ENCODE measurements at places on chromosomes 2 and 18.

GRCh38 chr2:215760557-215760956 lies 252.8 kb downstream of the MREG start:
- DNase-seq, result no peak

GRCh38 chr2:41197781-41198180 lies 745.9 kb upstream of the SLC8A1 start:
- DNase-seq, result no peak

DNA sequence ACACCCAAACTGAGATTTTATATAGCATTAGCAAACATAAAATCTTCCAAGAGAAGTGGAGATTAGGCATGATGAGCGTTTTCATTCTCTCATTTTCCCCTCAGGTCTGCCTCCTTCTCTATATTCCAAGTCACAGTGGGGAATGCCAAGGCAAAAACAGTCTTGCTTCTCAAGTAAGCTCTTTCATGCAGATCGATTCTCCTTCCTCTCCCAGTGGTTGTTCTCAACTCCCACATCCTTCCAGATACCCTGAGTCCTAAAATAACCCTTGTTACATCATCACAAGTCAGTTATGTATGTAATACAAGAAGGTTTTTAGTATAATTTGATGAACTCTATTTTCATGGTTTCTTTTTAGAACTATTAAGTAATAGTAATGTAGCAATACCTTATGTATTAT lies 150.6 kb downstream of the TXNL1 start:
- no peak for DNase-seq

DNA sequence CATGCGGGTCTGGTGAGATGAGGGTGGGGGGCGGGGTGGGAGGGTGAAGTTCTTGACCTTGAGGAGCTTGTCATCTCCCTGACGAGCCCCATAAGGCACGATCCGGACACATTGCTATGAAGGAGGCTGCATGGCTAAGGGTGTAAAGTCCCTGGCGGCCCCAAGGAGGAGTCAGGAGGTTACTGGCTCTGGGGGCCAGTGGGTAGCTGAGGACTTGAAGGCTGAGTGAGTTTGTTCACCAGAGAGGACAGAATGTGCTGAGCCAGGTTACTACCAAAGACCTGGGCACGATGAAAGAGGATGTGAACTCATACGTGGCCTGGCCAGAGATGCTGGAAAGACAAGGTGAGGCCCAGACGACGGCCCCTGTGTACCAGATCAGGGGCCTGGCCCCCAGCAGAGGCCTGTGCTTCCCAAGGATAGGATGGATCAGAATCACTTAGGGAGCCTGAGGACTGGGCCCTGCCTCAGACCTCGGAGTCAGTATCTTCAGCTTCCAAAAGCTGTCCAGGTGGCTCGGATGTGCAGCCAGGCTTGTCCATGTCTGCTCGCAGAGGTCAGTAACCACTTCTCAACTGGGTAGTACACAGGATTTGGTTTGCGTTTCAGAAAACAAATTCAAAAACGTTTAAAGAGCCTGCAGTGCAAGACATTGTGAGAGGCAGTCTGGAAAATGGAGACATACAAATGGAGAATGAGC lies 110.9 kb downstream of the RNF144A start:
- no peak for DNase-seq

DNA sequence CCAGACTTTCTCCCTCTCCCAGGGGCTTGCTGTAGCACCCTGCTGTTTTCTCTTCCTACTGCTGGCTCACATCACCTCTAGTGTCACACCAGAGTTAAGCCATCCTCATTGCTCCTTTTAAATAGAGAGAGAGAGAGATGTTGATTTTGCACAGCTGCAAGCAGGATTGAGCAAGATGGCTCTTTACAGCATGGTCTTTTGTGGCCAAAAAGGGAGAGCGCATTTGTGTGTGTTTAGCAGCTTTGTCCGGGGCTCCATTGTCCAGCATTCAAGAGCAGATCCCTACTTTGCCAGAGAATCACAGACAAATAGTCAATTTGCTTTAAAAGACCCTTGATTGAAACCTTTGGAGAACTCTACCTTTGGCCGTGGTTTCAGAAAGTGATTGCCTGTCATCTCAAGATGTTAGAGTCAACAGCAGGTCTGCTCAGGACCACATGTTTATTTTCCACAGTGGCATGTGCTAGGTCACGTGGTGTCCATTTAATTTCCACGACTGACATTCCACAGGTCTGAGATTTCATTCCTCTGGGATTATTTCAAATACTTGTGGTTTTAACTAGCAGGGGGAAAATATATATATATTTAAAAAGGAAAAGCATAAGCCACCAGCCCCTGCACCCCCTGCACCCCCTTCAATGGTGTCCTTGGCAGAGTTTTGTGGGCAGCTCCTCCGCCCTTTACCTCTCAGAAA lies 359.9 kb upstream of the SLC14A2 start:
- no peak for DNase-seq

DNA sequence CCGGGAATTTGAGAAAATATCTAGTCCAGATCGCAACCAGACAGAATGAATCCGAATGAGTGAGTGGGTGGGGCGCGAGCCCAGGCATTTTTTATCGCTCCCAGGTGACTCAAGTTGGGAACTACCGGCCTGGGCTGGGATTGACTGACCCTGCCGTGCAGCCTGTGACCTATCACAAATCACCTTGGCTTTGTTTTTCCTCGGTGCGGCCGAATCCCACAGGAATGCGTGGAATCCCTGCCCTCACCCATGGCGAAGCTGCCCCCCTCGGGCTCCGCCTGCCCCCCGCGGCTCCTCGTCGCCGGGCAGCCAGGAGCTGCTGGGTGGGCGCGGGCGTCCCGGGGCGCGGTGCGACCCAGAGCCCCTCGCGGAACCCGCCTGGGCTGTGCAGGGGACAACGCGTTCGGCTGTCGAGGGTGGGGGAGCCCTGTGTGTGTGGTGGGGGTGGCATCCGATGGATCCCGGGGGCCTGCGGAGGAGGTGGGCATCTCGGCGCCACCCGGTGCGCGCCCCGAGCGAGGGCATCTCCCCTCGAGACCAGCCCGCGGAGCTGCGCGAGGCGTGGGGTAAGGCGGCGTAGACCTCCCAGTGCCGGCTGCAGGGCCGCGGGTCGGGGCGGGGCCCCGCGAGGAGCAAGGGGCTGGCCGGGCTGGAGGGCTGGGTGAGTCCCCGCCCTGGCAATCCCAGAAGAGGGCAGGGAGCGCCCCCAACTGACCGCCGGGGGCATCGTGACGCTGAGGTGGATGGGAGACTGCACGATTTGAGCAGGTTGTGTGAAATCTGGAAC lies 16.5 kb downstream of the B3GNT7 start:
- peak; percentile 62 for DNase-seq

GRCh38 chr2:168848225-168848624 lies 42.0 kb downstream of the SPC25 start:
- no peak for DNase-seq

- no peak for DNase-seq
Measured at GRCh38 chr2:241110607-241111439, 8.7 kb upstream of the MTERF4 start.

DNA sequence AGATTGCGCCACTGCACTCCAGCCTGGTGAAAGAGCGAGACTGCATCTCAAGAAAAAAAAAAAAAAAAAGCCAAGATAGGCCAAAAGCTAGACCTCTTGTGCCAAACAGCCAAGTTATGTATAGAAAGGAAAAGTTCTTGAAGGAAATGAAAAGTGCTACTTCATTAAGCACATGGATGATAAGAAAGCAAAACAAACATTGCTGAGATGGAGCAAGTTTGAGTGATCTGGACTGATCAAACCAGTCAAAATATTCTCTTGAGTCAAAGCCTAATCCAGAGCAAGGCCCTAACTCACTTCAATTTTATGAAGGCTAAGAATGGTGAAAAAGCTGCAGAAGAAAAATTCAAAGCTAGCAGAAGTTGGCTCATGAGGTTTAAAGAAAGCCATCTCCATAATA lies 28.1 kb upstream of the TANC1 start:
- DNase-seq, result no peak

- no peak for DNase-seq
Measured at GRCh38 chr2:23559561-23560239, 174.7 kb downstream of the KLHL29 start.

DNA sequence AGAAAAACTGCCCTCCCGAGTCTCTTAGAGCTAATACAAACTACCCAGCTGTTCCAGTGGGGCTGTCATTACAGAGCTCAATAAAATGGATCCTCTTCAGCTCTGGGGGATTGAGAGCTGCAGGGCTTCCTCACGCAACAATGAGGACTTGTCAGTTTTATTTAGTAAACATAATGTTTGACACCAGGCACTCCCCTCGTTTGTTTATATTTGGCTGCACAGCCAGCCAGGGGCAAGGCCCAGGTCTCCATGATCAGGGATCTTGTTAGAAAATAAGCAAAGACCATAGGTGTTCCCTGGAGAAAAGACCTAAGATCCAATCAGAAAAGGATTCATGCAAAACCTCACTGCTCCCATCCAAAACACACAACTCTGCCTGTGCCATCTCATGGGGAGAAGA lies 158.2 kb downstream of the C1D start:
- no peak for DNase-seq

DNA sequence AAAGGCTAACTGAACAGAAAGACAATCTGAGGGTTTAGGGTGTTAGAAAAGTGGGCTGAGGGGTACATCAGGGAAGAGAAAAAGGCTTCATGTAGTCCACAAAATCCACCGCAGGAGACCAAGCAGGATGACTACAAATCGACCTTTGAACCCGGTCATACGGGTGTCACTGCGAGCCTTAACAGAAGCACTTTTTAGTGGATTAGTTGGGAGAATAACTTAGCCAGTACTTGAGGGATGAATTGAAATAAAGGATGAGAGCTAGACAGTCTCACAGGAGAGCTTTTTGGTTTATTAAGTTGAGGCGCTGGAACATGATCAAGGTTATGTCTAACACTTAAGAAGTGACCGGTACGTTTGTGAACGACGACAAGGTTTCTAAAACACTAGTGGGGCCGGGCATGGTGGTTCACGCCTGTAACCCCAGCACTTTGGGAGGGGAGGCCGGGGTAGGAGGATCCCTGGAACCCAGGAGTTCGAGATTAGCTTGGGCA lies 217.7 kb downstream of the MCFD2 start:
- no peak for DNase-seq

GRCh38 chr2:137051778-137052398 lies 286.5 kb downstream of the THSD7B start:
- DNase-seq, result no peak

GRCh38 chr2:157053876-157054275 lies 203.6 kb upstream of the GALNT5 start:
- DNase-seq, result no peak

GRCh38 chr18:26488417-26489009 lies 59.8 kb downstream of the KCTD1 start:
- DNase-seq, result no peak

DNA sequence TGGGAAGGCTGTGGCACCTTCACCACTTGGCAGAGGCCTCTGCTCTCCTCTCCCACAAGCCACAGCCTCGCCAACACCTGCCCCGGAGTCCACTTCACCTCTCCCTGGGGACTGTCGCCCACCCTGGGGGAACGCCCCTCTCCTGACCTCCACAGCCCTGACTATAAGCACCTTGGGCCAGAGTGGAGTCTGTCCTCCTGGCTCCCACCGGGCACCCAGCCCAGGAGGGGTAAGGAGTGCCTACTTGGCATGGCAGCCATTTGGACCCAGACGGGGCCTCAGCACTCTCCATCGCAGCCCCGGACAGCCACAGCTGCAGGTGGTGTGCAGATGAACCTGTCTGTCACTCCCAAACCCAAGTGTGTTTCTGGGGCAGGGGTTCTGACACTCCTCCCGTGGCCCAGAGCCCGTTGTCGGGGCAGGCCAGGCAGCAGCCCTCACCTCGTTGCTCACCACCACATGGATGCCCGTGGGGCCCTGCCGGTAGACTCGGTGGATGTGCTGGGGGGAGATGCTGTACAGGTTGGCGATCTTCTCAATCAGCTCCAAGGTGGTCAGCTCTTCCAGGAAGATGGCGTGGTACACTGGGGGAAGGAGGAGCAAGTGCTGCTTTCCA lies 53.5 kb downstream of the TFCP2L1 start:
- no peak for DNase-seq

DNA sequence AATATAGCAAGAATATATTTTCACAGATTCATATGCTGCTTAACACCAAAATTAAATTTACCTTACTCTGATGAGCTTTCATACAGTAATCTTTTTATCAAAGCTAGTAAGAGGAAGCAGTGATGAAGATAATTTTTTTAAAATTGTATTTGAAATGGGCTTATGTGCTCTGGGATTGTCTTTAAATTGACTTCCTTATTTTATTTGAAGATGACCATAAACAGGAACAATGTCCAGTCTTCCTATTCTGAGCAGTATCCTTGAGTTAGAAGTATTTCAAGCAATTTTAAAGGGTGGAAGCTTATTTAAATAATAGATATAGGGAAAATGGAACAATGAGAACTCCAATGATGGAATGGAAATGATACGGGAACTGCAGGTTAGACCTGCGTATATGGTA lies 211.6 kb downstream of the MCFD2 start:
- no peak for DNase-seq

- no peak for DNase-seq
Measured at GRCh38 chr2:212926940-212927339, 224.5 kb downstream of the IKZF2 start.

- DNase-seq, result no peak
Measured at GRCh38 chr2:239595726-239596125, 194.9 kb upstream of the HDAC4 start.

DNA sequence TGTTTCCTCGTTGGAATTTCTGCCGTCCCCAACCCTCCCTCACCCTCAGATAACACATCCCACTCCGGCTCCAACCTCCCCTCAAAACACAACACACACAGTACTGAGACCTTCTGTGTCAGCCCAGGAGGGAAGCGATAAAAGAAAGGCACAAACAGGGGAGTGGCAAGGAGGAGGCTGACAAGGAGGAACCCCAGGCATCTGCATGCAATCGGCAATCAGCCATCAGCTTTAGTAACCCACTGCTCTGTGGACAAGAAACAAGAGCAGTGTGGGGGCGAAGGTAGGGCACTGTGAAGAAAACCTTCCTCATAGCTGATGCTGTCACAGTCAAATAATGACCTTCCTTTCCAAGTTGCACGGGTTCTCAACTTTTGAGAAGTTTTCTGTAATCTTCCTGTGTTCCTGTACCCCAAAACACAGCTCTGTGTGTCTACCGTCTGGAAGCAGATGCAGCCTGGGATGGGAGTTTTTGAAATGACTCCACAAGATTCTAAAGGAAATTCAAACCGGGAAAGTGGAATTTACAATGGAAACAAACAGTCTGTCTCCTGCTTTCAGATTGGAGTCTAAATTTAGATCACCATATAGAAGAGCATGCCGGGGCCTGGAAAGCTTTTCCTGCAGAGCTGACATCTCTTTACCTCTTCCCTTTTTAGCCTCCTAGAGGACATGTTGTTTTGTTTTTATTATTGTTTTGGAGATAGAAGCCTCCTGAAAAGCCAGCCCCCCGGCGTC lies 16.4 kb upstream of the LPIN2 start:
- no peak for DNase-seq

DNA sequence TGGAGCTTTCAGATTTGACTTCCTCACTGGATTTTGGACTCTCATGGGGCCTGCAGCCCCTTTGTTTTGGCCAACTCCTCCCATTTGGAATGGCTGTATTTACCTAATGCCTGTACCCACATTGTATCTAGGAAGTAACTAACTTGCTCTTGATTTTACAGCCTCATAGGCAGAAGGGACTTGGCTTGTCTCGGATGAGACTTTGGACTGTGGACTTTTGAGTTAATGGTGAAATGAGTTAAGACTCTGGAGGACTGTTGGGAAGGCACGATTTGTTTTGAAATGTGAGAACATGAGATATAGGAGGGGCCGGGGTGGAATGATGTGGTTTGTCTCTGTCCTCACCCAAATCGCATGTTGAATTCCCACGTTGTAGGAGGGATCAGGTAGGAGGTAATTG lies 233.4 kb upstream of the GALNT5 start:
- no peak for DNase-seq

Data from cortex of kidney (tissue), 1 donor.